ENCODE measurements at places on chromosomes 5 and 9.

- DNase-seq, result no peak
Observed at GRCh38 chr5:10262121-10262774, 12.2 kb downstream of the CCT5 start.

DNA sequence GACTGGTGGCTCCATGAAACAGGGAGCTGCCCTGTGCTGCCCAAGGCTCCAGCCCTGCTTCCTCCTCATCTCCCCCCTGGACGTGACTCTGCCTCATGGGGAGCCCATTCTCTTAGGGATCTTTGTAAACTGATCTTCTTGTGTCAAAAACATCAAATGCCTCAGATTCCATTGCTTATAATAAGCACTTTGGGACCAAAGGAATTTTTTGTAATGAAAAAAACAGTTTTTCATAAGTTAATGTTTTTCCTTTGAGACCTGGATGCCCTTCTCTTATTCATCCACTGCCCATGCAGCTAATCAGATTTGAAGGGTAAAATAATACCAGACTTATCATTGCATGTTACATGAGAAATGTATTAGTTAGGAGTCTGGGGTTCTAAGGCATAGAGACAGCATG is 41.7 kb downstream of the PALM2AKAP2 start:
- DNase-seq, result no peak

DNA sequence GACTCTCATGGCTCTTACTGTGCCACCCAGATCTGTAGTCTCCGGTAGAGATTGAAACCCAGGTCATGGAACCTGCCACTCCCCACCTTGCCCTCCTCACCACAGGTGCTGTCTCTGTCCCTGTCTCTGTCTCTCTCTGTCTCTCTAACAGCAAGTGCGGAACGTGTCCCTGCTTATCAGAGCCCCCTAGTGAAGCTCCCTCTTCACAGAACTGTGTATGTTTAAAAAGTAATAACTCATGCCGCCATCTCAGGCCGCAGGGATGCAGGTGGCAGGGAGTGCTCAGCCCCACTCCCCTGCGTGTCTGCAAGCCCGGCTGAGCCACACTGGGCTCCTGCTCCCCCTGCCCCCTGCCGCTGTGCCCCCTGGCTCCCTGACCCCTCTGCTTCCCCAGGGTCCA is 43.8 kb downstream of the UNC5A start:
- no peak for DNase-seq

DNA sequence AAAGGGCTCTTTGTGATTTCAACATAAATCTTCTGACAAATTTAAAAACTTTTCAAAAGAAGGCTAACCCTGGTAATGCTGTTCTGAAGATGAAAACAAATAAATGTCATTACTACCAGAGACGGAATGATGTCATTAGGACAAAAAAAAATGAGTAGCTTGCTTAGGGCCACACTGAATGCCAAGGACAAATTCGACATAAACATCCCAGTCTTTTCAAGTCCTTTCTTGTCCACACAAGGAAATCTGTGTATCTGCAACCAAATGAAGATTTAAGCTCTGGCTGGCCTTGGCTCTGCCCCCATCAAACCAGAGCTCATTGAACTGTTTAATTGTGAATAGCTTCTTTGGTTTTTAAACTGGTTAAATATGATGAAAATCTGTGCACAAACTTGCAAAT is 592.7 kb downstream of the TLE1 start:
- no peak for DNase-seq

- no peak for DNase-seq
Observed at GRCh38 chr5:150649108-150650020, 8.9 kb downstream of the SYNPO start.

DNA sequence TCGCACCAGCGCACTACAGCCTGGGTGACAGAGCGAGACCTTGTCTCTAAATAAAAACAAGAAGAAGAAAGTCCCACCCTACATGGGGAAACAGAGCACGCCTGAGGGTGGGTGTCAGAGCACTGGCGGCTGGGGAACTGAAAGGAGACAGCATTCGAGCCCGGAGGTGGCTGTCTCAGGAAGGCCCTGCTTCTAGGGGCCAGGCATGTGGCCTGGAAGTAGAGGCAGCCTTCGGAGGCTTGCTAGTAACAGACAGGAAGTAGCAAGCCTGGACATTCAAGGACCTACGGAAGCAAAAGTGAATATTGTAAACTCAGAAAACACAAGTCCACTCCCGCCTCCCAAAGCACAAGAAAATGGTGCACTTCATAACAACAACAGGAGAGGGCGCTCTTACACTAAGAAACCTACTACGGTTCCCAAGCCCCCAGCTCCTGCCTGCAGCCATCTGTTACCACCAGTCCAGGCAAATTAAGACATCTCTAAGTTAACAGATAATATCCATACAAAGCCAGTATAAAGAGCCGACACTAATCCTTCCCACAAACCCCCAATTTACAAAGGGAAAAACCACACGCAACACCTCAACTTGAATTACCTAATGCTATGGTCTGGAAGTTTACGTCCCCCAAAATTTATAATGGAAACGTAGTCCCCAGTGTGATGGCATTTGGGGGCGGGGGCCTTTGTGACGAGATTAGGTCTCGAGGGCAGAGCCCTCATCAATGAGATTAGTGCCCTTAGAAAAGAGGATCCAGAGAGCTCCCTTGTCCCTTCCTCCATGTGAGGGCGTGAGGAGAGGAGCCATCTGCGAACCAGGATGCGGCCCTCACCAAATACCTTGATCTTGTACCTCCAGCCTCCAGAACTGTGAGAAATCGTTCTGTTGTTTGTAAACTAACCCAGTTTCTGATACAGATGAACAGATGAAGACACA is 7.7 kb downstream of the RASGEF1C start:
- no peak for DNase-seq

DNA sequence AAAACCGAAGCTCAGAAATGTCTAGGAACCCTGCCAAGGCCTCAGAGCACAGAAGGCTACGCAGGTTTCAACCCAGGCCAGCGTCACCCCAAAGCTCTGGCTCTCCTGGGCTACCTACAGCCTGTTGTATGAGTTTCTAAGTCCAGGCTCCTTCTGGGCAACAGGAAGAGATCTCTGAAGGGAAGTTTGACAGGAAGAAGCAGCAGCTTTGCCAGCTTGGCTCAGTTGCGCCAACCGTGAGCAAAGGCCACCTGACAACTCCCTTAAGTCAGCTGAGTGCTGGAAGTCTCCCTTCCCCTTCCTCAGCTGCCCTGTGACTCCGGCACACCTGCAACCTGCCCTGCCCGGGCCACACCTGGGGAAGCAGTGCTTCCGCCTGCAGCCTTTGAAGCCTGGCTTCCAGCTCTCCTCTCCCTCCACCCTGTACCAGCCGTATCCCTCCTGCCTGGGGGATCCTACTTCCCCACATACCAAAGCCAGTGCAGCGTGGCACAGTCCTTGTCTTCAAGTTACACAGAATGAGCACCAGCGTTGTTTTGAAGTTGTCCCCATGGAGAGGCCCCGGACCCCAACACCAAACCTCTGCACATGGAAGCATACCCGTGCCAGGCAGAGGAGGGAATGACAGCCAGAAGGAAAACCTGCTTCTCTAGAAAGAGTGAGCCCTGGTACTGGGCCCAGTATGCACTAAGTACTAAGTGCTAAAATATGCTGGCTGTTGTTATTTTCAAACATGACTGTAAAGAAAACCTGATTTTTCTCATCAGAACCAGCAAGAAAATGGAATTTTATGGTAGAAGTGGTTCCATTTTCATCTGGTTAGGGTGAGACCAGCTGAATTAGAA is 36.5 kb downstream of the SHB start:
- no peak for DNase-seq

DNA sequence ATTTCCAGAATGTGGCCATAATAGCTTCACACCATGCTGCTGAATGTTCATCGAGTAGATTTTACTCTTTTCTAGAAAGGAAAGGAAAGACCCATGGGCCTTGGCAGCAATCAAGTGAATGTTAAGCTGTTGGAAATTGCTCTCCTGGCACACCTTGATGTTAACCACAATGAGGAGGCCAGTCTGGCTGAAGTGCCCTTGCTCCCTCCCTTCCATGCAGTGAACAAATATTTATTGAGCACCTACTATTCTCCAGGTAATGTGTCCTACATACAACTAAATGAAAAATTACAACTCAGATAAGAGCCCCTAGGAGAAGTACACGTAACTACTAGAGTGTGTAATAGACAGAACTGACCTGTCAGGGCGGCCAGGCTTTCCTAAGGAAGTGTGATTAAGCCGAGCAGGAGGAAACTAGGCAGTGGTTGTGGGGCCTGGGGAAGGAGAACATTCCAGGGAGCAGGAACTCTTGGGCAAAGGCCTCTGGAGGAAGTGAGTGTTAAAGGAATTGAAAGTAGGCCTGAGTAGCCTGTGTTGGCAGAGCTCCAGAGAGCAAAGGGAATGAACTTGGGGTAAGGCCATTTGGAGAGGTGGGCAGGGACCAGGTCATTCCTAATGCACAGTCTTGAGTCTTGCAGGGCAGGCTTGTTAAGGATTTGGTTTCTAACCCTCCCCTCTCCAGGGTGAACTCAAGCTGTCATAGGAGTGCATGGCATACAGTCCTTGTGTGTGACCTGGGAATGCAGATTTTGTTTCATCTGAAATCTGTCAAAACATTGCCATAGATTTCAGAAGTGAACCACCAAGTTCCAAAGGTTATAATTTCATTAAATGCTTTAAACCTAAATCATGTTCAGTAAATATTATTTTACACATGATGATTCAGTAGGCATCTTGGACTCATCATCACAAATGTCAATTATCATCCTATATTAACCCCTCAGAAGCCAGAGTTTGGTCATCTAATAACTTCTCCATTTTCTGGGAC is 9.0 kb upstream of the ZSWIM6 start:
- DNase-seq, result no peak

DNA sequence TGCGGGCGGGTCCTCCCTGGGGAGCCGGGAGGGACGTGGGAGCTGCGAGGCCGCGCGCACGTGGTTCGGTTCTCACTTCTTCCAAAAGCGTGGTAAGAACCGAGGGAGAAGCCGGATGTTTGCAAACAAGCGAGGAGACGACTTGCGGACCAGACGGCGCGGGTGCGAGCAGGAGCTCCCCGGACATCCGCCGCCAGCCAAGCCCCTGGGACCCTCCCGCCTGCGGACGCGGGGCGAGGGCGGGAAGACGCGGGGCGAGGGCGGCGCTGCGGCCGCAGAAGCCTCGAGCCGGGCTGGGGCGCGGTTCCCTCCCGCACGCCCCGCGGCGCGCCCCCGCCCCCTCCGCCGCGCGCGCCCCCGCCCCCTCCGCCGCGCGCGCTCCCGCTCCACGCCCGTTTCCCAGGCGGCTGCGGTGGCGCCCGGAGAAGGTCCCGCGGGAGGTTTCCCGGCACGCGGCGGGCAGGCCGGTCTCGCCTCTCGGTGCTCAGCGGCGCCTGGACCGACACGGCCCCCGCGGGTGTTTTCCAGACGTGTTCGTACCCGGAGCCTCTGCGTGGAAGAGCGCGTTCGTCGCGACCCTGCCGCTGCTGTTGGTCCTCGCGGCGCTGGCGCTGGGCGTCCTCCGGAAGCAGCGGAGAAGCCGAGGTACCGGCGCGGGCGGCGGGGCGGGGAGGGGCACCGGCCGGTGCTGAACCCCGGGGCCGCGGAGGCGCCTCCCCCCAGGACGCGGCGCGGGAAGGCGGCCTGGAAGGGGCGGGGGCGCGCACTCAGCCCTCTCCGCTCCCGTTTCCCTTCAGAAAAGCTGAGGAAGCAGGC is 12.8 kb downstream of the BTNL9 start:
- DNase-seq, result no peak

- DNase-seq, result no peak
Observed at GRCh38 chr5:12399868-12400267, 495.6 kb upstream of the CTNND2 start.

GRCh38 chr5:82347201-82347865 is 69.2 kb upstream of the RPS23 start:
- no peak for DNase-seq
